ENCODE measurements at places on chromosomes 3 and 15.

- DNase-seq = no peak
Measured at GRCh38 chr3:192170031-192170430, 557.3 kb downstream of the FGF12 start.

DNA sequence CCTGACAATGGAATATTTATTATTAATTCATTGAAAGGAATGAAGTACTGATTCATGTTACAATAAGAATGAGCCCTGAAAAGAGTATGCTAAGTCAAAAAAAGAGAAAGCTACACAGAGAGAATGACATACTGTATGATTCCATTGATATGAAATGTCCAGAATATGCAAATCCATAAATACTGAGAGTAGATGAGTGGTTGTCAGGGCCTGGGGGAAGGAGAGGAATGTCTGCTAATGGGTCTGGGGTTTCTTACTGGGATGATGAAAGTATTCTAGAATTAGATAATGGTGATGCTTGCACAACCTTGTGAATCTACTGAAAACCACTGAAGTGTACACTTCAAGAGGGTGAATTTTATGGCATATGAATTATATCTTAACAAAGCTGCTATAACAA, 79.9 kb upstream of the HACD2 start:
- no peak for DNase-seq

DNA sequence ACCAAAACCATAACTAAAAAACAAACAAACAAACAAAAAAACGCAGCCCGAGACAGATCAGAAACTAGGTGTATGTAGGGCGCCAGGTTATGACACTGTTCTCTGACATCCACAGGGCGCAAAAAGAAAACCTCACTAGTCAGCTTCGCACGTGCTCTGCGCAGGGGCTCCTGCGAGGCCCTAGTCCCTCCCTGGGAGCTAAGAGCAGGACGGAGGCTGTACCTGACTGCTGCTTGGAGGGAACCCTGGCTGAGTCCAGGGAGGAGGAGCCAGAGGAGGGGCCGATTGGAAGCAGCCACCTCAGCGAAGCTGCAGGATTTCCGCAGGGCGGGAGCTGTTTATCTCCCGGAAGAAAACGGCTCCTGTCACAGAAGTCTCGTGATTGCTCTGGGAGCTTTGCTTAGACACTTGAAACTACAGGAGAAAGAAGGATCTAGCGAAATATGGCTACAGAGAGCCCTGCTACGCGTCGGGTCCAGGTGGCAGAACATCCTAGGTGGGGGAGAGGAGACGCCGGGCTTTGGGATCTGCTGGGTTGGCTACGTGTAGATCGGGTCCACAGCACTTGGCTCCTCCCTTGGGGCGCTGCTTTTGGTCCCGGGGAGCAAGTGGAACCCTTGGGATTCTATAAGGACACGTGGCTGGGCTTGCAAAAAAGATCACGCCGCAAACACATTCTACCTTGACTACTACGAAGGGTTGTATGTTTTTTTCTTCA, at the start of gene GALK2:
Gene GALK2, plus strand, starts transcription at position 368 of the 718 bp plus-strand sequence. Its CDS starts 76 bp downstream, at position 444.
- DNase-seq = peak; percentile 93

- DNase-seq = no peak
Measured at GRCh38 chr3:99731499-99731898, 86.2 kb upstream of the CMSS1 start.

GRCh38 chr15:97680606-97681220, 279.8 kb upstream of the ARRDC4 start:
- peak; percentile 12 for DNase-seq

GRCh38 chr3:24145981-24146822, 201.1 kb downstream of the NR1D2 start:
- DNase-seq = no peak

GRCh38 chr15:29815000-29815710, 7.1 kb downstream of the TJP1 start:
- no peak for DNase-seq
